SHP77 treated with DMSO at 0.1 percent for 48 hours (cell line): ENCODE measurements at places on chromosomes 3 and 15.

- no peak for DNase-seq
Measured at GRCh38 chr3:18937574-18937973, 210.7 kb upstream of the KCNH8 start.

- no peak for DNase-seq
Measured at GRCh38 chr3:87191175-87191574, 35.9 kb upstream of the CHMP2B start.

- DNase-seq, result no peak
Measured at GRCh38 chr15:66036859-66037258, 167.6 kb downstream of the RAB11A start.

DNA sequence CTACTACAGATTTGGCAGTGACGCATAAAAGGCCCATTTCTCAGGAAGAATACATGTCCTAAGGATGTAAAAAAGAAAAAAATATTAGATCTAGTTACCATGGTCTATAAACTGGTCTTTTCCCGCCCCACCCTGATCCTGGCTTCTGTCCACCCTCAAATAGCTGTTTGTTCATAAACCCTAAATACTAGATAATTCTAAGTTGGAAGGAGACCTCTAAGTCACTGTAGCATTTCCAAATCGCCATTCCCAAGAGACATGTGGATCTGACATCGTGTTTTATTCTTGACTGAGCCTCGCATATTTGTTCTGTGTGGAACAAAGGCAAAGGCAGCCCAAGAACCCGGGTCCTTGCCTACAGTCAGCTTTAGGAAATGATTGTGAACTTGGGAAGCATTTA, 49.0 kb downstream of the LMCD1 start:
- DNase-seq, result no peak

DNA sequence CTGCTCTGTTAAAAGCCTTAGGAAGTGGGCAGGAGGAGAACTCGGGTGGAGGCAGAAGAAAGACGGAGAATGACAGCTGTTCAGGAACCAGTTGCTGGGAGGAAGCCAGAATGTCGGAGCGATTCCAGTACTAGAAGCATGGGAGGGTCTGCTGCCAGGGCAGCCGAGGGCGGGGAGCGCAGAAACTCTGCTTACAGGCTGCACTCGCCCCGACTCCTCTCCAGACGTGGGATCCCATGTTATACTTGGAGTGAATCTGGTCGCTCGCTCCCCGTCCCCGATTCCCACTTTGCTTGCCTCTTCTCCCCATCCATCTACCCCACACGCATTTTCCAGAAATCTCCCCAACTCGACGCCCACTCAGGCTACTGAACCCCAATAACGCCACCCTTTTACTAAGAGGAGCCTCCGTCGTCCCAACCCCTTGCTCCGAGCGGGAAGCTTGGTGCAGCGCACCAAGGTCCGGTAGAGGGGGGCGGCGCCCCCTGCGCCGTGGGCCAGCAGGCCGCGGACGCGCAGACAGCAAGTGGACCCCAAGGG, 665 bp downstream of the GATM start:
- DNase-seq, result no peak

DNA sequence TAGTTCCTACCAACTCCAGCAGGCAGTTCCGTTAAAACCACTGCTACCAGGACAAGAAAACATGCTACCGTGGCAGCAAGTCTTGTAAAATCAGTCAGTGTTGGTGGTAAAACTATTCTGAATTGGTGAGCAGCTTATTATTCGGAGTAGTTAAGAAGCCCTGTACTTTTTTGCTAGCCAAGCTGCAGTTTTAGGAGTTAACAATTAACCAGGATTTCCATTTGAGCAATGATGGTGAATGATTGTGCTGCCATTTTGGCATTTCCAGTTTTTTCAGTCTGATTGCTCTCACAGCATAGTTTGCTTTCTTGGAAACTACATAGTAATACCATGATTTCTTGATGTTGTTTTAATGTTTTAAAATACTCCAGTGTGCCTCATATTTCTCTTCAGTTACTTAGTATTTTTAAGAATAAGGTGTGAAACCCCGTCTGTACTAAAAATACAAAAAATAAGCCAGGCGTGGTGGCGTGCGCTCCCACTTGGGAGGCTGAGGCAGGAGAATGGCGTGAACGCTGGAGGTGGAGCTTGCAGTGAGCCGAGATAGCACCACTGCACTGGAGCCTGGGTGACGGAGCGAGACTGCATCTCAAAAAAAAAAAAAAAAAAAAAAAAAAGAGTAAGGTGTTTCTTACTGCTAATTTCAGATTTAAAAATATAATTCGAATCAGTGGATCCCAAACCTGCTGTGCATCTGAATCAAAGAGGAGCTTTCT, 43.8 kb upstream of the SCAANT1 start:
- no peak for DNase-seq

DNA sequence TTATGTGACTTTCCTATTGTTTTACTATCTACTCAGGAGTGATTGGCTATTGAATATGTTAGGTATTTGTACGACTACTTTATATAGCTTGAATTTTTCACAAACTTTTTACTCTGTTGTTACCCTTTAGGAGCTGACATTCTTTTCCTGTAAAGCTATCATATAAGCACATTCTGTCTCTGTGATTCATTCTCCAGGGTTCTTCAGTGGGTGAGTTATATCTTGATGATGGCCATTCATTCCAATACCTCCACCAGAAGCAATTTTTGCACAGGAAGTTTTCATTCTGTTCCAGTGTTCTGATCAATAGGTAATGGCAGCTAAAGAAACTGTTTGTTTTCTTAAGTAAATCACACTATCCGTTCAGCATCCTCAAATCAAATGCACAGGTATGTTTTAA, 10.1 kb upstream of the CAPN3 start:
- no peak for DNase-seq

DNA sequence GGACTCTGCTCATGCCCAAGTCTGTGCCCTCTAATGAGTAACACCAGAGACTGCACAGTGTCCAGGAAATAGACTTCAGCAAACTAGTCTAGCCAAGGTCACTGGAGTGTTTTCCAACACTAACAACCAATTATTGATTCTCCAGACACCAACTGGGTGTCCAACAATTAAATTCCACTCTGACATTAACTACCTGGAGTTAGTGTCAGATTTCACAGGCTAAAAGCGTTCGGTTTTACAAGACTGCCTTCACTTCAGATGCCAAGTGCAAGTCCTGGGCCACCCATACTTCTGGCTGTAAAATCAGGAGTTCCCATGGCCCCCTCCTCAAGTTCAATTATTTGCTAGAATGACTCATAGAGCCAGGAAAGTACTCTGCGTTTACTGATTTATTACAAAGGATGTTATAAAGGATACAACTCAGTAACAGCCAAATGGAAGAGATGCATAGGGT, 20.8 kb upstream of the CFAP161 start:
- DNase-seq, result no peak

DNA sequence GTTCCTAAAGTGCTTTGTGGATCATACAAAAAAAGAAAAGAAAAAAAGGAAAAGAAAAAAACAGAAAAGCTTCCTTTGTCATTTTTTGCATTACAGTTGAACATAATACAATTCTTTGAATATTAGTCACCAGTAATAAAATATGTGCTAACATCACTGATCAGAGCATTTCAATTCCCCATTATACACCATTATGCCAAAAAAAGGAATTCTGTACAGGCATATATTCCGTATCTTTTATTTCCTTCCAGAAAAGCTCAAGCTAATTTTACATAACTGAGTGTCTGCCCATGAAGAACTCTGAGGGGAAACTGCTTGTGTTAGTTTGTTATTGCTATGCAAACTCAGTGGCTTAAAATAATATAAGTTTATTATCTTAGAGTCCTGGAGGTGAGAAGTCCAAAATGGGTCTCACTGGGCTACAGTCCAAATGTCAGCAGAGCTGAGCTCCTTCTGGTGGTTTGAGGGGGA, 377.9 kb downstream of the GAP43 start:
- DNase-seq, result no peak
